Fibroblast of skin of left biceps (primary cell): ENCODE measurements at places on chromosomes 4 and X.

DNA sequence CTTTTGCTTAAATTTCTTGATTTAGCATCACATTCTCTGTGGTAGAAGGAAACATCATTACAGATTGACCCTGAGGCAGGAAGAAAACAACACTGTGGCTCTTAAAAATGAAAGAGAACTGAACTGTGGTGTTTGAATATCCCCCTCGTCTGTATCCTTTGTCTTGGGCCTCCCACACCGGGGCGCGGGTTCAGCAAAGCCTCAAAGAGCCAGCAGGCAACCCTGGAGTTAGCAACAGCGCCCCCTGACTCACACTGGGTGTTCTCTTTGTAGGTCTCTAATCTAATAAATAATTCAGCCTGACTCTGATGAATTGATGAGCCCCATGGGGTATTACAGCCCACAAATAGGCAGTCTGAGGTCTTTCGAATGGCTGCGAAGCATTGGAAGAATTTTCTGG, 46.1 kb upstream of the CTSO start:
- DNase-seq: no peak

DNA sequence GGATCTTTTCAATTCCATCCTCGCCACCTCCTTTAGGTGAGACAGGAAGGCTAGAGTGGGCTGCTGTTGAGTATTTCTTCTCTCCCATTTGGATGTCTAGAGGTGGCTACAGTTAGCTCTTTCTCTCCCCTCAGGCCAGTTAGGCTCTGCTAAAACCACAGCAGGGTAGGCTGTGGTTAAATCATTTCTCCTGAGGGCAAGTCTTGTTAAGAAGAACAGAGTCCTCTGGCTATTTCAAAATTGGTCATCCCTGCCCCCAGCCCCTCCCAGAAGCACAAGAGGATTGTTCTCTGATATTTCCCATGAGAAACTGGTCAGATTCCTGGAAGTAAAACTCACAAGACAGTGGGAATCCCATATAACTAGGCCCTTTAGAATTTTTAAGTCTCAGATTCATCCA, 1359.5 kb downstream of the TECRL start:
- no peak for DNase-seq

DNA sequence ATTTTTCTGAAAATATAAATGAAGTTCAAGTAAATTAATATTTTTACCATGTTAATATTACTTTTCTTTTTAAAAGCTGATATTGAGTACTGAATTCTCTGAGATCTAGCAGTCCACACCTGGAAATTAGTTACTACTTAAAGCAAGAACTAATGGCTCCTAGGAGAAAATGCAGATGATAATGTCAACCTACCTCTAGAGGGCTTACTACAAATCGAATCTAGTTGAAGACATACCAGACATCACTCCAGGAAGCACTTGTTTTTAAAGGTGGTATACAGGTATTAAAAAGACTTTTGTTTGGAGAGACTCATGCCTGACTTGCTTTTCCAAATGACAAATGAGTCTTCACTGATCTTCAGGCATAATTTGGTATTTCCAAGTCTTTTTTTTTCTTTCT, 516.4 kb upstream of the BOD1L1 start:
- DNase-seq: no peak

DNA sequence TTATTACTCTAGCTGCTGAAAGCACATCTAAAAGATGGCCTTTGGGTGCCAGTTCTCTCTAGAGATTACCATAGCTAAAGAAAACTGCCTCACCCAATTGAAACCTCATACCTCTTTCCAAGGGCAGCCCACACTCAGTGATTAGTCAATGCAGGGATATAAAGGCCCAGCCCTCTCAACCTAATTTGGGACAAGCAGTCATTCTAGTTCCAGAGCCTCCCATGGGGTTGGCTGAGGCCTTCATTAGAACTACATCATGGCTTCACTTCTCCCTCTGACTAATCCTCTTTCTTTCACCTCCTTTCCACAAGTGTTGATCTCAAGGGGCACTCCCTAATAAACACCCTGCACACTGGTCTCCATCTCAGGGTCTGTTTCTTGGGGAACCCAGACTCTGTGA, 38.5 kb upstream of the C1GALT1C1 start:
- DNase-seq: no peak

GRCh38 chrX:68894513-68895340, 65.9 kb downstream of the EFNB1 start:
- DNase-seq: no peak

DNA sequence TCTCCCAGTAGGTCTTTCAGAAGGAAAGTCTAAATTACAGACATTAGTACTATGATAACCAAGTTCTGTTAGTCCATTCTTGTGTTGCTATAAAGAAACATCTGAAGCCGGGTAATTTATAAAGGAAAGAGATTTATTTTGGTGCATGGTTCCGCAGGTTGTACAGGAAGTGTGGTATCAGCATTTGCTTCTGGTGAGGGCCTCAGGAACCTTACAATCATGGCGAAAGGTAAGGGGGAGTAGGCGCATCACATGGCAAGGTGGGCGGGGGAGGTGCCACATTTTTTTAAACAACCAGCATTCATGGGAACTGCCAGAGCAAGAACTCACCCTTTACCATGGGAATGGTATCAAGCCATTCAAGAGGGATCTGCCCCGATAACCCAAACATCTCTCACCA, 26.2 kb upstream of the USP46 start:
- DNase-seq: no peak

DNA sequence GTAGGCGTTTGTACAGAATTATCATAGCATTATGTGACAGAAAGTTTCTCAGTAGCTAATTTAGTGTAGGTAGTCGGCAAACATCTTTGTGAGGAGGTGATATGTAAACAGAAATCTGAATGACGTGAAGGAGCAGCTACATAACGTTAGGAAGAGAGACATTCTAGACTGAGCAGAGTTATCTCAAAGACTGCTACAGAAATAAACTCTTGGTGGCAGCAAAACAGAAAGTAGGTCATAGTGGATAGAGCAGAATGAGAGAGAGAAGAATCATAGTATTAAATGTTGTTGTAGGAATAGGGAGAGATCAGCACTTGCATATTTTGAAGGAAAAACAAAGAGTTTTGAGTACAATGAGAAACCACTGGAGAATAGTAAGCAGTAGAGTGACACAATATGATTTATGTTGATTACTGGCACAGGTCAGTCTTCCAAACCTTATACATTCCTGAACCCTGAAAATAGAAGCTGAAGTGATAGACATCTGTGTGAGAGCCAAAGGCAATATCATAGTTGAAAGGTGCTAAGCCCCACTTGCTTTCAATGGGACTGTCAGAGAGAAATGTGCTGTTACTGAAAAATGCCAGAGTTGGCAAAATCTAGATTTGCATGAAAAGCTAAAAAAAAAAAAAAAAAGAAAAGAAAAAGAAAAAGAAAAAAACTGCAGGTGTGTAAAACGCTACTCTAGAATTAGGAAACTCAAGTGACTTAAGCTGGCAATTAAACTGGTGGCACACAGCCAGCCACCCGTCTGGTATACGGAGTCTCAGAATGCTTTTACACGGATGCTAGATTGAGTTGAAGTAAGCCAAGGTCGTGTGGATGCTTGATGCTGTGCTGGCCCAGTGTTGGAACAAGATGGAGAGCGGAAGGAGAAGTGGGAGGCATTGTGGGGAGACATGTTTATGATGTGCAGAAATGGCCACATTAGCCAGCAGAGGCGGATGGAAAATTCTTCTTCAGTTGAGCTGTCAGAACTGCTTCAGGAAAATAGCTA, 750.2 kb upstream of the HS3ST1 start:
- no peak for DNase-seq

- no peak for DNase-seq
Observed at GRCh38 chrX:72313707-72314641, 8.3 kb upstream of the CITED1 start.

- DNase-seq: no peak
Observed at GRCh38 chrX:6856471-6856870, 291.0 kb upstream of the STS start.

GRCh38 chrX:106178826-106179225, 10.7 kb downstream of the PWWP3B start:
- DNase-seq: no peak

GRCh38 chr4:111954550-111954949, 190.7 kb upstream of the FAM241A start:
- DNase-seq: no peak

- DNase-seq: no peak
Observed at GRCh38 chr4:48899950-48900349, 6.6 kb downstream of the OCIAD2 start.

- no peak for DNase-seq
Observed at GRCh38 chr4:173807347-173807746, 277.3 kb upstream of the HAND2 start.

DNA sequence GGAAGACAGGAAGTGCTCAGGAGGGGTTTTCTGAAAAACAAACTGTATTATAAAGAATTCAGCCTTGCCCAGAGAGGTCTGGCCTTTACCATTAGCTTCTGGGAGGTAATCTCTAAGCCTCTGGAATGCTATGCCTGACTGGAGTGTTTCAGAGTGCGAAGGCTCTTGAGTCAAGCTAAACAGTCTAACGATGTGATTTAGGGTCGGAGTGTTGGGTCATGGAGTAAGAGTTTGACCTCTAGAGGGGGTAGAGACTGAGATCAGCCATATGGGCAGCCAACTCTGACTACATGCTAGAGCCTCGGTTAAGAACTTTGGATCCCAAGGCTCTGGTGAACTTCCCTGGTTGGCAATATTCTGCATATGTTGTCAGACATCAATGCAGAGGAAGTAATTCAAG, 15.0 kb downstream of the BOD1L1 start:
- no peak for DNase-seq

DNA sequence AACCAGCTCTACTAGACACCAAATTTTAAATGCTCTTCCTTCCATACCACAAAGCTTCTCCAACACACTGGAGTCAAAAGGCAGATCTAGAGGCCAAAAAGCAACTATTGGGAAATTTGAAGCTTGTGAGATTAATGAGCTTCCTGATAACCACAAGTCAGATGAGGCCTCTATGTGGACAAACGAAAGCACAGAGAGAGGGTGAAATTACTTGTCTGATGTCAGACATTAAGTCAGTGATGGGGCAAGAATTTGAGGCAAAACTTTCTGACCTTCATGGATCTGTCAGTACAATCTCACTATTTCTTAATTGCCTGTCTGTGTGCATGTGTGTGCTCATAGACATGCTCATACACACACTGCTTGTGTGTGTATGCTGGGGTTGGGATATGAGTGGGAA, 103.6 kb downstream of the GUCY2F start:
- no peak for DNase-seq

DNA sequence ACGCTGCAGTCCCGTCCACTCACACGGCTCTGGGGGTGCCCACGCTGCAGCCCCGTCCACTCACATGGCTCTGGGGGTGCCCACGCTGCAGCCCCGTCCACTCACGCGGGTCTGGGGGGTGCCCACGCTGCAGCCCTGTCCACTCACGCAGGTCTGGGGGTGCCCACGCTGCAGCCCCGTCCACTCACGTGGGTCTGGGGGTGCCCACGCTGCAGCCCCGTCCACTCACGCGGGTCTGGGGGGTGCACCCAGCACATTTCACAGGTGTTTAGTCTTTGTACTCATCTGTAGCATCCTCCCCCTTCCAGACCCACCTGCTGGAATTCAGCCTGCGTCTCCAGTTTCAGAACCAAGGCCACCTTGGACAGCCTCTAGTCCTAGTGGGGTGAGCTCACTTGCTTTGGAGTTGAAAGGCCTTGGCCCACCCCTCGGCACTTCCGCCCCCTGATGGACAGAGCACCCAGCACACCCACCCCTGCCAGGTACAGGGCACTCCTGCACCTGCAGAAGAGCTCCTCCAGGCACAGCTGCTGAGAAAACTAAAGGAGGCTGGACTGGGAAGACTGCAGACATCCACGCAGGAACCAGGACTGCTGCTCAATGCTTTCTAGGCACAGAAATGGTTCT, 73.0 kb downstream of the ABLIM2 start:
- no peak for DNase-seq

DNA sequence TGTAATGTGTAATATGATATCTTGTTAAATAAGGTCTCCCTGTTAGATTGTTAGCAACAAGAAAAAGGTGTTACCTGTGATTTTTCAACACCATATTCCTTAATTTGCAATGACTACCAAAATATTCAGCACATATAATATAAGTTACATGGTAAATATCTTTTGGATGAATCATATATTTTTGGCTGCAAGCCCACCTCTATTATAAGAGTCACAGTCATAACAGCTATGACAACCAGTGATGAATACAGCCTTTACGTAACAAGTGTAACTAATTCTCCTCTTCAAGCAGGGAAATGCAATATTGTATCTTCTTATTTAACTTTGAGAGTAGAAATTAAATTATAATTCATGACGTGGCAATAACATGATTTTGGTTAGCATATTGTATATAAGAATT, 187.0 kb downstream of the NLGN4X start:
- DNase-seq: peak; percentile 6

- DNase-seq: peak; percentile 35
Observed at GRCh38 chr4:130478406-130478805, 1382.5 kb downstream of the C4orf33 start.

- no peak for DNase-seq
Observed at GRCh38 chr4:183244506-183244905, 75.6 kb downstream of the CLDN22 start.

- DNase-seq: no peak
Observed at GRCh38 chr4:34043131-34043530, 2201.2 kb downstream of the ARAP2 start.
